ENCODE measurements at places on chromosomes 12 and 14.

GRCh38 chr14:61177279-61178225 lies 103.6 kb downstream of the TMEM30B start:
- DNase-seq, result peak; percentile 56

DNA sequence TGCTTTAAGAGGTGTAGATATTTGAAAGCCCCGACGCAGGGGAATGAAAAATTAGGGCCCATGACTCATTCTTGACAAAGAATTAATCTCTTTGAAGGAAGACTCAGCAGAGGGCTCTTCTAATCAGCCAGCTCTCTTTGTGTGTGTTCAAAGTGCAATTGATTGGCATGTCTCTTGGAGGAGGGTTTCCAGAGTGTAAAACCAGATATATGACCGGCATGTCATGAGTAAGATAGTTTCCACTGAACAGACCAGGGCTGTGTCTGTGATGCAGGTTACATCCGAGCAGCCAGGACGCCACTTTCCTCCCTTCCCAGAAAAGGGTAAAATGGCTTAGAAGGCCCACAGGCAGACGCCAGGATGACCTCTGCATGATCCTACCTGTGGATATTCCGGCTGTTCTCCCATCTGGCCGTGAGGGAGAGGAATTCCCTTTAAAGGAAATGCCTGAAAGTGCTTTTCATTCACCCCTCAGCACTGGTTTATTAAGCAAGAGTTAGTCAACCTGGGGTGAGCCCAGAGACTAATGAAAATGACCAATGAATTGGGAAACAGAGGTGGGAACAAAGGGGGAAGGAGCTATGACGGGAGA lies 7.2 kb upstream of the KRT75 start:
- no peak for DNase-seq

DNA sequence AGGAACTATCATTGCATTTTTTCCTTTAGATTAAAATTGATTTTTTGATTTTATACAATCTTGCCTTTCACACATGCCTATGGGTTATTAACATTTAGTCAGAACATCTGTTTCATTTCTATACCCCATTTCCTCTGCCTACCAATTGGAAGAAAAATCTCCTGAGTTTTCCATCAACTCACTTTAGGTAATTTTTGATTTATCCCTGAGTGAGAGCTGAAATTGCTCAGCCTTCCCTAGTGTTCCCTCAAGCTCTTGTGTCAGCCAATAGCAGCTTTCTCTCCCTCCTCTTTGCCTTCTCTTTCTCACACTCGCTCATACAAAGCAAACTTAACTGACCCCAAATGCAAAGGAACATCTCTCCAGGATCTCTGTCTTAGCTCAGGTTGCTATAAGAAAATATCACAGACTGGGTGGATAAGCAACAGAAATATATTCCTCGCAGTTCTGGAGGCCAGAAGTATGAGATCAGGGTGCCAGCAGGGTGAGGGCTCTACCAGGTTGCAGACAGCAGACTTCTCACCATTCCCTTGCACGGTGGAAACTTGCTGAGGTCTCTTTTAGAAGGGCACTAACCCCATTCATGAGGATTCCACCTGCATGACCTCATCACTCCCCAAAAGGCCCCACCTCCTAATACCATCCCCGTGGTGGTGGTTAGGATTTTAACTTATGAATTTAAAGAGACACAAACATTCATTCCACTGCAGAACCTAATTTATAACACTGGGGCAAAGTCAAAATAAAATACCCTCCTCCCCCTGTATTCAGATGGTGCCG lies 224.2 kb upstream of the SFSWAP start:
- DNase-seq, result no peak

- DNase-seq, result no peak
These were observed 1046.1 kb downstream of the SLC6A15 start for GRCh38 chr12:83866477-83866876.

- DNase-seq, result no peak
These were observed 590 bp upstream of the CEBPE start for GRCh38 chr14:23119363-23120327.

GRCh38 chr12:57722716-57723629 lies 15.6 kb downstream of the AGAP2 start:
- DNase-seq, result no peak

DNA sequence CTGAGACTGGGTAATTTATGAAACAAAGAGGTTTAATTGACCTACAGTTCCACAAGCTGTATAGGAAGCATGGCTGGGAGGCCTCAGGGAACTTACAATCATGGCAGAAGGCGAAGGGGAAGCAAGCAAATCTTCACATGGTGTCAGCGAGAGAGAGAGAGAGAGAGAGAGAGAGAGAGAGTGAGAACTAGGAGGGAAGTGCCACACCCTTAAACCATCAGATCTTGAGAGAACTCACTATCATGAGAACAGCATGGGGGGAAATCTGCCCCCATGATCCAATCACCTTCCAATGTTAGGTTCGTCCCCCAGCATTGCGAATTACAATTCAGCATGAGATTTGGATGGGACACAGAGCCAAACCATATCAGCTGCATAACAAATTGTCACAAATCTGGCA lies 96.7 kb downstream of the CHST11 start:
- no peak for DNase-seq

GRCh38 chr14:91173221-91173670 lies 59.4 kb downstream of the DGLUCY start:
- peak; percentile 58 for DNase-seq

DNA sequence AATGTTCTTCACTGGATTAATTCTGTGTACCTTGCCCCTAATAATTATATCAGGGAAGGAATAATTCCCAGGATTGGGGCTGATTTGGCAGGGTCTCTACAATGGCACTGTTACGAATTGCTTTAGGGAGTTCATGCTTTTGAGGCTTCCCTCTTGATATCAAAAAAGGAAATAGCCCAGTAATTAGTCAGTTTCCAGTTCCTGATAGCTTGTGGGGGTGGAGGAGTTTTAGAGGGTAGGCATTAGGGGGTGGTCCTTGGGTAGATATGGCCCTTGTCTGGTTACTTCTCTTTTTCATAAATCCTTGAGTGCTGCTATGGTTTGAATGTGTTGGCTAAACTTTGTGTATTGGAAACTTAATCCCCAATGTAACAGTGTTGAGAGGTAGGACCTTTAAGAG lies 6.1 kb upstream of the SRSF5 start:
- DNase-seq, result no peak

DNA sequence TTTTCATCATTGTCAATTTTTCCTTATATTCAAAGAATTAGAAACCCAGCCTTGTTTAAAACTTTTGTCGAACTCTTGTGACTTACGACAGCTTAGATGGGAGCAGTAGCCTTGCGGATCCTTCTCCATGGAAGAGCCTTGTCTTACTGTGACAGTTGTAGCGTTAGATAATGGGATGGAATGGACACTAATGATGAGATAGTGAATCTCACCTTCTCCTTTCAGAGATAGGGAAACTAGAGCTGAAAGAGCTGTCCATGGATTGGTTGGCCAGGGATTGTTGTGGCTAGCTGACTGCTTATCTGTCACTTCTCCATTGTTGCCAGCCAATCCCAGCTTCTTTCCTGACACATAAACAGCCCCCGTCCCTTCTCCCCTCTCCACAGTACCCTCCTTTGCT lies 59.4 kb downstream of the BHLHE41 start:
- DNase-seq, result no peak

DNA sequence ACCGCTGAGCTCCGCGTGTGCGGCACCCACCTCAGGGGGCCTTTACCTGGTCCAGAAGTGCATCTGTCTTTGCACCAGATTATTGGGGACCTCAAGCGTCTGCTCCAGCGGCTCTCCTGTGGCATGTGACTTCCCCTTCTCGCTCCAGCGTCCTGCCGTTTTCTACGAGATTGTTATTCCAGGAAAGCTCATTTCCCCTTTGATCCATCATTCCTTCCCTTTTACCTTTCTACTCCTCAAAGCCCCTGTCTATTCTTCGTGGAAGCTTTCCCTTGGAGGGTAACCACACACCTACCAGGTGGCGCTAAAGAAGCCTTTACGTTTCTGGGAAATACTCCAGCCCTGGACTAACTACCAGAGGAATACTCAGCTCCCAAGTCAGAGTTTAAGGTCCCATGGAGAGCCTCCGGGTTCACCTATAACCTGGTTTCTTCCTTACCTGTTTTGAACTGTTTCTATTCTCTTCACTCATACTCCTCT lies 1.5 kb downstream of the FKBP4 start:
- no peak for DNase-seq

DNA sequence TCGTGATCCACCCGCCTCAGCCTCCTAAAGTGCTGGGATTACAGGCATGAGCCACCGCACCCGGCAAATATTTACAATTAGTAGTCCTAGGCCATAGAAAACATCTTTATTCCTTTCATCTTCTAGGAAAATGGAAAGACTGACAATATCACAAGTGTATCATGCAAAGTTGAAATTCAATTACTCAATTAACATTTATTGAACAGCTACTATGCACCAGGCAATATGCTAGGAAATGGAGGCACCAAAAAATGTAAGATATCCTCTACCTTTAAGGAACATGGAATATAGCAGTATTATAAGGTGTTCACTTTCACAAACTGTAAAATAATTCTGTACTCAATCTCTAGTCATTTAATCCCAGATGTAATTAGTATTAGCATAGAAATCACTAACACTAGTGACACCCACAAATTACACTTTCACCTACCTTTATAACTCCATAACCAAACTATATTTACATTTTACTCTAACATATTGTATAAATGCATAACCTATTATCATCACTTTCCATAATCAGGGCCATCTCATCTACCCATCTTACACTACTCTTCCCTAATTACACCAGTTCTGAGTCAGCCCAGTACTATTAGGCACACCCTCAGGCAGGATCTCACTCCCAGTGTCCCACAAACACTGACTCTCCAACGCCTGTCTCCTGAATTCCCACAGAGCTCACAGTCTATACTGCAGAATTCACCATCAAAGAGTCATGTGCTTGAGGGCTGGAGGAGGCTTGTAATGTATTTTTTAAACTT lies 10.4 kb downstream of the CORO1C start:
- peak; percentile 26 for DNase-seq

- no peak for DNase-seq
These were observed 22.0 kb downstream of the ITGA7 start for GRCh38 chr12:55685671-55686070.

DNA sequence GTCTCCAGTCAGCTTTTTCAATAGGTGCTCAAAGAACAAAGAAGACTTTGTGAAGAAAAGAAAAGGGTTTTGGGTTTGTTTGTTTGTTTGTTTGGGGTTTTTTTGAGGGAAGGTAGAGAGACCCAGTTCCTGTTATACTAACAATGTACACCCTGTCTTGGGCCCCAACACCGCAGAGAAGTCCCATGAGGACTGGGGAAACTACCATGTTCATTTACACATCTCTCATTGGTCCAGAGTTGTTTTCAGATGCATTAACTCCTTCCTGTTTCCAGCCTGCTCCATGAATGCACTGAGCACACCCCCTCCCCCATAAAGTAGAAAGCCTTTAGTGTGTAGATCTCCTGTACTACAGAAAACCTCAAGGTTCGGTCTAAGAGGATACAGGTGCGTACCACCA lies 51.1 kb upstream of the SLC8A3 start:
- DNase-seq, result no peak

DNA sequence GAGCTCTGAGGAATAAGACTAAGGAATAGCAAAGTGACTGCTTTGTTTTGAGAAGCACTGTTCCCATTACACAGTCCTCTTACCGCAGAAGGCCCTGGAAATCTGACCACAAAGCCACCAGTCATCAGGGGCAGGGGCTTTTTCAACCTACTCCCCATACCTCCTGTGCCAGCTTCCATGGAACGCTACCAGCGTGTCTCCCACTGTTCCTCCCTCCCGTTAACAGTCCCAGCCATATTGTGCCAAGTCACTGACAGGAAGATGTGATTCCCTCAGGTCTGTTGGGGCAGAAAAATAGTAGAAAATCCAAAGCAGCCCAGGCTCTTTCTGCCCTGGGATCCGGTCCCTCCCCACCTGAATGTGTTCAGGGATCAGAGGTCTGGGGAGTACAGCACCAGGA lies 46.6 kb upstream of the VPS33A start:
- no peak for DNase-seq

GRCh38 chr12:108542320-108542719 lies 18.7 kb downstream of the SART3 start:
- DNase-seq, result no peak

GRCh38 chr14:53999061-53999488 lies 42.5 kb upstream of the BMP4 start:
- peak; percentile 81 for DNase-seq

GRCh38 chr12:90020014-90020413 lies 311.4 kb upstream of the ATP2B1 start:
- DNase-seq, result no peak

- peak; percentile 2 for DNase-seq
These were observed 19.4 kb downstream of the PLCZ1 start for GRCh38 chr12:18718462-18718861.

GRCh38 chr12:102509123-102509626 lies 28.8 kb upstream of the IGF1 start:
- DNase-seq, result no peak

DNA sequence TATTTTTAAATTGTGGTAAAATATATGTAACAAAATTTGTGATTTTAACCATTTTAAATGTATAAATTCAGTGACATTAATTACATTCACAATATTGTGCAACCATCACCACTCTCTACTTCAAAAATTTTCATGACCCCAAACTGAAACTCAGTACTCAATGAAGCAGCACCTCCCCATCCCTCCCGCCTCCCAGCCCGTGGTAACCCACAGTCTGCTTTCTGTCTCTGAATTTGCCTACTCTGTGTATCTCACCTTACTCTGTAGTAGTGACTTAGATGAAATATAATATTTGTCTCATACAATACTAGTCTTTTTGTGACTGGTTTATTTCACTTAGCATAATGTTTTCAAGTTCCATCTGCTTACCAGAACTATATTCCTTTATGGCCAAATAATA lies 36.2 kb downstream of the EML1 start:
- DNase-seq, result no peak

DNA sequence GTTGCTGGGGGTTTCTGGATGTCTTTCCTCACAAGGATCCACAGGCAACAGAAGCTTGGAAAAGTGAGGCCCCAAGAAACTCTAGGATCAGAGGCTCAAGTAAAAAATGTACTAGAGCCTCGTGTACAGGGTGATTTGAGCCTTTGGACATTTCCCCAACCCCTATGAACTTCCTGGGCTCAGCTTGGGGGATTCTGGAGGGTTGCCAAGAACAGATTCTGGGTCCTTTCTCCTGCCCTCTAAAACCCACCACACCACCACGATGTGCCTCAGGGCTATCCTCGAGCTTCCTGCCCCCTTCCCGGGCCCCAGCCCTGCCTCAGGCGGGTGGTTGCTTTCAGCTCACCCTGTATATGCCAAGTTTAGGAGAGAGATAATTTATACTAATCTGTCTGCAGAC lies 583 bp downstream of the FAM186B start:
- DNase-seq, result no peak

- DNase-seq, result no peak
These were observed 157.7 kb upstream of the SFSWAP start for GRCh38 chr12:131553096-131553777.

DNA sequence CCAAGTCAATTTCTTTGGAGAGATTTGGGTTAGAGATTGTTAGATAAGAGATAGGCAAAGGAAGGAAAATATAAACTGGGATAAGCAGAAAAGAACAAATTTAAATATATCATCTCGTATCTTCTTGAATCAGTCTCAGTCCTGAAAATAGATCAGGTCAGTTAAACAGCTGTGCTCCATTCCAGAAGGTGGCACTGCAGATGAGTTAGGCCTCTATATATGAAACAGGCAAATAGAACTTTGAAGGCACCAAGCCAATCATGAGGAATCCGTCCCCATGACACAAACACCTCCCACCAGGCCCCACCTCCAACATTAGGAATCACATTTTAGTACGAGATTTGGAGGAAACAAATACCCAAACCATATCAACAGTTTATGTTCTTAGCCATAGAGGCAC lies 605.5 kb upstream of the USP15 start:
- DNase-seq, result peak; percentile 35
